Right cardiac atrium (tissue), 5 donors: ENCODE measurements at places on chromosomes 5 and 9. TPM values are rescaled to one million over a fixed set of nuclear protein-coding genes. Genes with fewer than 3 reads are reported as not detected.
A peak's percentile ranks its signal among the peaks of the same experiment; 100 is the strongest.

GRCh38 chr5:109959652-109960051 lies 269.9 kb downstream of the MAN2A1 start:
- no peak for DNase-seq

GRCh38 chr5:11072568-11072967 lies 311.5 kb upstream of the DAP start:
- DNase-seq: no peak

DNA sequence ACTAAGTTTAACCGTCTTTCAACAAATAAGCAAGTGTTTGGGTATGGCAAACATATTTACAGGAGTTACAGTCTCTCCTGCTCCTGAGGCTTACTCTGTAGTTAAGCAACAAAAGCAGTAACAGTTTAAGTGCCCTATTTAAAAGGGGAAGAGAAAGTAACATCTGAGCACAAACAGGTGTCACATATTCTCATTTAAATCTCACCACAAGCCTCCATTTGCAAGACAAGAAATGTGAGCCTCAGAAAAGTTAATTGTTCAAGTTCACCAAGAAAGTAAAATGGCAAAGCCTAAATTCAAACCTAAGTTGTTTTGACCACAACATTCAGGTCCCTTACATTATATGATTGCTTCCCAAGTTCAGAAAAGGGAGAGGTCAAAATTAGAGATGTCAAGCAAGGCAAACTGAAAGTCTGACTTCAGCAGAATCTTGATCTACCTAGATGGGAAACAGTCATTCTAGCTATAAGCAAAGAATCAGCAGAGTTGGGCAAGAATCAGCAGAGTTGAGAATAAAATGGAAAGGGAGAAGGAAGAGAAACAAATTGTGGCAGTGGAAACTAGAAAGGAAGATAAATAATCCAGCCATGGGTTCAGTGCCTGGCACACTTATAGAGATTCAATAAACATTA lies 93.4 kb downstream of the STRBP start:
- DNase-seq: no peak

GRCh38 chr5:115180165-115180709 lies 10.5 kb upstream of the TRIM36 start:
- peak; percentile 65 for DNase-seq

GRCh38 chr5:103908336-103909080 lies 345.9 kb upstream of the NUDT12 start:
- no peak for DNase-seq

DNA sequence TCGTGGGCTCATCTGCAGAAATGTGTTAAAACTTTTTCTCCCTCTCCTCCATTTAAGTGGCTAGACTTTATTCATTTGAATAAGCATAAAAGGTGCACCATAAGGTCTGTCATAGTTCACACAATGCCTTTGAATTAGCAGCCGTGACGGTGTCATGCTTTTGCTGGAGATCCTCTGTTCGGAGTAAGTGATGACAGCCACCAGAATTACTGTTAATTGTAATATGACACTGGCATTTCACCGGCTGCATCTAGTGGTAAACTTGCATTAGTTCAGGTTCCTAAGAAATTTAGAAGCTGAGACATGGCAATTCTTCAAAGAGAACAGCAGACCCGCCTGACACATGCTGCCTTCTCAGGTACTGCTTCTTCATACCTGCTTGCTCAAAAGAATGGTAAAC lies 241.7 kb downstream of the EBF1 start:
- no peak for DNase-seq

- DNase-seq: no peak
Measured at GRCh38 chr9:95595721-95596295, 79.0 kb upstream of the PTCH1 start.

DNA sequence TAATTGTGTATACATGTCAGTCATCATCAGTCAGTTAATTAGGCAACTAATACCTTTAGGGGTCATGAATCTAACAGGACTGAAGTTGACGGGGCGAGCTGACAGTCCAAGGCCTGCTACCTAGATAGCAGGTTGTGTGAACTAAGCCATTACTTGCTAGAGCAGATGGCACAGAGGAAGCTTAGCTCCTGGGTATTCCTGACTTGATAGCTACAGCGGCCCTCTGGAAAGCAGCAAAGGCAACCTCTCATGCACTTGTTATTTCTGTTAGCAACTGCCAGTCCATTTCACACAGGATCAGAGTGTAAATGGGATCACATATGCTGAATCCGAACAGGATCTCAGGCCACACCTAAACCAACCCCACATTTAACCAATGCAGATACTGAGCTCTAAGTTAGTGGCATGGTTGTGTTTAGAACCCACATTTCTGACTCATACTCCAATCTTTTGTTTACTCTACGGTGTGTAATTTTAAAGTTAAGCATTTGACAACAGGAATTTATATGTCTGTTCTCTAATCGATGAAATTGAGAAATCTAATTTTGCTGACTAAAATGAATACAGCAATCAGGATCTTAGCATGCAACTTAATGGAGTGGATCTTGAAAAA lies 521.3 kb upstream of the ZNF608 start:
- no peak for DNase-seq

- DNase-seq: no peak
Measured at GRCh38 chr5:72021651-72022357, 85.5 kb upstream of the MAP1B start.

- no peak for DNase-seq
Measured at GRCh38 chr5:143001764-143002351, 231.7 kb downstream of the ARHGAP26 start.

DNA sequence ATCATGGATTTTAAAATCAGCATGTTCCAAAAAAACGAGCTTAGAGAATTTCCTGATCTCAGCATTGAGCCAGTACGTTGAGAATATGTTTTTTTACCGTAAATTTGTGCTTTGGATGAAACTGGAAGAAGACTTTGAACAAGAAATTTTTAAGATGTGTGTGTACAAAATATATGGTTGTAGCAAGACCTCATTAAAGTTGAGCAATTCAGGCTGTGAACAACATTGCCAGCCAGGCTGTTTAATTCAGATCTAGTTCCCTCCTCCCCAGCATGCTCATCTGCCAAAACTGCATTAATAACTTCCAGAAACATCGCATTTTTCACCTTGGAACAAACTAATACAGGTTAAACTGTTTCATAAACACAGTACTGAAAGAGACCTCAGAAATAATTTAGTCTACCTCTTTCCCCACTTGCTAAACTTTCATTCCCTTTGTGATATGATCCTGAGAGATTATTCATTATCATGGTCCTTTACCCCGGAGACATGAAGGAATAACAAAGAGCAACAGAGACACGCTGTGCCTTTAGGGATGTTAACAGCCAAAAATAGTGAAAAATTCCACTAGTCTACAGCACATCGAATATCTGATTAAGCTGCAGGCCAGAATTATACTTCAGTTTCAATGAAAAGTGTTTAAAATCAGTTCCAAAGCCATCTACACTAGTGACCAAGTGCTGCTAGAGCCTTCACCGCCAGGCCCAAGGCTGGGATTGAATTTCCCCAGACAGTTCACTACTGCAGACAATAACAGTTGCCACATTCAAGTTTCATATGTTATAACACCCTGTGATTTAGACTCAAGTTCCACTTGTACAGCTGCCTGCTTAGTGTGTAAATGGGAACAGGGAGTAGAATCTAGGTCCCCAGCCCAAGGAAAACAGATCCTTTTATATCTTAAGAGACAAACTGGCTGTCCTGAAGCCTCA lies 89.6 kb downstream of the EFNA5 start:
- DNase-seq: no peak

- no peak for DNase-seq
Measured at GRCh38 chr9:32954642-32955041, 46.8 kb downstream of the APTX start.

- peak; percentile 6 for DNase-seq
Measured at GRCh38 chr9:130414910-130415746, 29.6 kb upstream of the ASS1 start.

GRCh38 chr5:80204808-80205614 lies 50.8 kb downstream of the SERINC5 start:
- DNase-seq: no peak

GRCh38 chr9:10130061-10130675 lies 482.6 kb downstream of the PTPRD start:
- no peak for DNase-seq

GRCh38 chr9:92707530-92707929 lies 37.6 kb upstream of the IPPK start:
- no peak for DNase-seq

GRCh38 chr5:93243481-93243880 lies 337.5 kb downstream of the NR2F1-AS1 start:
- no peak for DNase-seq

GRCh38 chr9:20289423-20290010 lies 332.8 kb downstream of the MLLT3 start:
- no peak for DNase-seq

DNA sequence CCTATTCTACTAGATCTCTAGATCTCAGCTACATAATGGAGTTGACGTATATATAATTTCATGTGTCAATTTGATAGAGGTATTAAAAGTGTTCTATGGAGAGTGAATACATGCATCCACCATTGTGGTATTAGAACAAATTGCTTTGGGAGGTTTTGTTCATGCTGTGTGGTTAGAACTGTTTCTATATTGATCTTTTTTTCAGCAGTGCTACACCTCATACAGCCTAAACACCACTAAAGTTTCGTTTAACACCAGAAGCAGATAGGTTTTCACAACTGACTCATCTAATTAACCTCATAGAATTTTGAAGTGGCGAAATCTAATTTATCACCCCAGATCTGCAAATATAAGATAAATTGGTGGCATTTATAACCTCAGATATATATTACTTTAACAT lies 269.4 kb upstream of the SEMA6A start:
- no peak for DNase-seq

DNA sequence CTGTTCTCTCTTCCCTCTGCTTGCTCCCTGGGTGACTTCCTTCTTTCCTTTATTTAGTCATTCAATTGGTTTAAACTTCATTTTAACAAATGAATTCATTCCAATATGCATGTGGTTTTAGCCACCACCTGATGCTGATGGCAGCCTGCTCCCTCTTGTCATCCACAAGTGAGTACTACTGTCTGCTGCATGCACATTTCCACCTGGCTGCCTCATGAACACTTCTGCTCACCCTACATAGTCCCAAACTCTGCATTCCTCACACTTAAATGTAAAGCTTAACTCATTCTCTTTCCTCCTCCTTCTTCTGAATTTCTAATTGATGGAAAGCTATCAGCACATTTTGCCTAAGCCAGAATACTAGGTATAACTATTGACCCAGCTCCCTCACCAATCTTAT lies 184.7 kb upstream of the ZNF462 start:
- DNase-seq: no peak

DNA sequence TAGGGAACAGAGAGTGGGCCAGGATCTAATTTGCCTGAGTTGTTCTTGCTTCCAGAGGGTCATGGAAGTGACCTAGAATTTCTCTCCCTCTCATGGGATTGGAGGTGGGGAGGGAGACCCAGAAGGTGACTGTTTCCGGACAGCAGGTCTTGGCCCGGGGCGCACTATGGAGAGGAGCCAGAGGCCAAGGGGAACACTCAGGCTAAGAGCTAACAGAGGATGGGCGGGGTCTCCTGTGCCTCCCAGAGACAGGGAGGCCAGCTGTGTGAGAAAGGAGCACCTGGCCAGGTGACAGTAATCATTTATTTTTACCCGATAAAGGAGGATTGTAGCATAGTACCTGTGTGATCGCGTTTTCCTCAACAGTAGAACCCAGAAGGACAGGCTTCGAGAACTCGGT lies 50.9 kb upstream of the ANKH start:
- DNase-seq: no peak

DNA sequence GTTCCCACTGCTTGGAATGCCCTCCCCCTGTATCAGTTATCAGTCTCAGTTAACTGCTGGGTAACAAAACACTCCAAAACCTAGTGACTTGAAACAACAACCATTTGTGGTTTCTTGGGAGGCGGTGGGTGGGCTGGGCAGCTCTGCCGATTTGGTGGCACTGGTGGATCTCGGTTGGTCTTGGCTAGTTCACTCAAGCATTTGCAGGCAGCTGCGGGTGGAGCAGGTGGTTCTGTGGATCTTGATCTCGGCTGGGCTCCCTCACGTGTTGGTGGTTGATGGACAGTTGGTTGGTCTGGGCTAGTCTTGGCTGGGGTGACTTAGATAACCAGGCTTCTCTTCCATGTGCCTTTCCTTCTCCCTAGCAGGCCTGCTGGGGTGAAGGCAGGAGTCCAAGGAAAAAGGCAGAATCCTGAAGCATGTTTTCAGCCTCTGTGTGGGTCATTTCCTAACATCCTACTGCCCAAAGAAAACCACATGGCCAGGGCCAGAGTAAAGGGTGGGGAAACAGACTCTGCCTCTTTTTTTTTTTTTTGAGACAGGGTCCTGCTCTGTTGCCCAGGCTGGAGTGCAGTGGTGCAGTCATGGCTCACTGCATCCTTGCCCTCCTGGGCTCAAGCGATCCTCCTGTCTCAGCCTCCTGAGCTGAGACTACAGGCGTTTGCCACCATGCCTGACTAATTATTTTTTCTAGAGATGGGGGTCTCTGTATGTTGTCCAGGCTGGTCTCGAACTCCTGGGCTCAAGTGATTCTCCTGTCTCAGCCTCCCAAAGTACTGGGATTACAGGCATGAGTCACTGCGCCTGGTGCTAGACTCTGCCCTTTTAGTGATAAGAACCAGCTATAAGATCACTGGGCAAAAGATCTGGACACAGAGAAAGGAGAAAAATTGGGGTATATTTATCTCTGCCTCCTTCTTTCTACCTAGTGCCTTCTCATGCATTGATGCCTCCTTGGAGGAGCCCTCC lies 183.7 kb downstream of the RGS3 start:
- no peak for DNase-seq

DNA sequence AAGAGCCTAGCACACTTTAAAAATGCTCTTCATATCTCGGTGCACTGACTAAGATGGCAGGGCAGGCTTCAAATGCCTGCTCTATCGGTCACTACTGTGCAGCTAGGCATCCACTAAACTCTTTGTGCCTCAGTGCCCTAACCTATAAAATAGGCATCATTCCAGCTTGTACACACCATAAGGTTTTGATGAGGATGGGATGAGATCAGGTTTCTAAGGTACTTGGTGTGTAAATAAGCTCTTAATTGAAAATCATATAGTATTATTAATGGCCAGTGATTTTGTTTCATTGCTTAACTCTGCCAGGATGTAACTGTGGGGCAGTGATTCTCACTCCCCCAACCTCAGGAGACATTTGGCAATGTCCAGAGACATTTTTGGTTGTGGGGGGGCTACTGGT lies 78.5 kb downstream of the ALDH1A1 start:
- DNase-seq: no peak

GRCh38 chr5:91271999-91272398 lies 111.1 kb downstream of the ARRDC3 start:
- no peak for DNase-seq

DNA sequence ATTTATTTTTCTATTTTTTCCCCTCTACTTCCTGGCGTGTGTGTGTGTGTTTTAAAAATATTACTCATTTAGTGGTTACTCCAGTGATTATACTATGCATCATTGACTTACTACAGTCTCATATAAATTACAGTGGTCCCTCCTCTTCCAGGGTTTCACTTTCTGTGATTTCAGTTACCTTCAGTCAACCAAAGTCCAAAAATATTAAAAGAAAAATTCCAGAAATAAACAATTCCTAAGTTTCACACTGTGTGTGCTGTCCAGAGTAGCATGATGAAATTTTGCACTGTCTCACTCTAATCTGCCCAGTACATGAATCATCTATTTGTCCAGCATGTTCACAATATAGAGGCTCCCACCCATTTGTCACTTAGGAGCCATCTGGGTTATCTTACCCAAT lies 47.4 kb upstream of the CCDC112 start:
- DNase-seq: no peak

Gene ATOX1
- 80.3 TPM for total RNA-seq

Gene NIM1K
- 0.68 TPM for total RNA-seq

Gene ISL1
- not detected for total RNA-seq

Gene SLC26A2
- 6.9 TPM for total RNA-seq

Gene IFNA14
- total RNA-seq: not detected

Gene PPP2R2B
- total RNA-seq: 3.0 TPM

Gene GPR150
- total RNA-seq: not detected

Gene RALGPS1
- 18.7 TPM for total RNA-seq

Gene TRPM3
- 1.2 TPM for total RNA-seq

Gene KCNT1
- 1.1 TPM for total RNA-seq

Gene HMCN2
- 3.6 TPM for total RNA-seq
